ENCODE measurements at places on chromosomes 11 and 22.

DNA sequence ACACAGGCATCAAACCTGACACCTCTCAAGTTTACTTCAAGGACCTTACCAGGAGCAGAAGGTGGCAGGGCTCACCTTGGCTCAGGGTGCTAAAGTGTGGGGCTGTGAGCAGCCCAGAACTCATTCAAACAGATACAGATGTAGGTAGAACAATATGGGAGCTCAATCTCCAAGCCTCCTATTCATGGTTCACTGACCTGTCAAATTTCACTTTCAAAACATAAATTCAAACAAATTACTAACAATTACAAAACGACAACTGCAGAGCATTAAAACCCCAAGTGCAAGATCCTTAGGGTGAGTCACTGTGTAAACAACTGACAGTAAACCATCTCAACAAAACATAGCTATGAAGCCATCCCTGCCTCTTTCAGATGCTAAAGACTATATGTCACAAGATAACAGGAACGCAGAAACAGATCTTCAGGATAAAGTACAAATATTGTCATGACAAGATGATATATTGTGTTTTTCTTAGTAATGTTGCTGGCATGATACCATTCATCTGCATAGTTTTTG is 303.5 kb upstream of the ANO3 start:
- no peak for DNase-seq

- DNase-seq, result no peak
Observed at GRCh38 chr11:86941871-86942599, 13.2 kb downstream of the FZD4 start.

DNA sequence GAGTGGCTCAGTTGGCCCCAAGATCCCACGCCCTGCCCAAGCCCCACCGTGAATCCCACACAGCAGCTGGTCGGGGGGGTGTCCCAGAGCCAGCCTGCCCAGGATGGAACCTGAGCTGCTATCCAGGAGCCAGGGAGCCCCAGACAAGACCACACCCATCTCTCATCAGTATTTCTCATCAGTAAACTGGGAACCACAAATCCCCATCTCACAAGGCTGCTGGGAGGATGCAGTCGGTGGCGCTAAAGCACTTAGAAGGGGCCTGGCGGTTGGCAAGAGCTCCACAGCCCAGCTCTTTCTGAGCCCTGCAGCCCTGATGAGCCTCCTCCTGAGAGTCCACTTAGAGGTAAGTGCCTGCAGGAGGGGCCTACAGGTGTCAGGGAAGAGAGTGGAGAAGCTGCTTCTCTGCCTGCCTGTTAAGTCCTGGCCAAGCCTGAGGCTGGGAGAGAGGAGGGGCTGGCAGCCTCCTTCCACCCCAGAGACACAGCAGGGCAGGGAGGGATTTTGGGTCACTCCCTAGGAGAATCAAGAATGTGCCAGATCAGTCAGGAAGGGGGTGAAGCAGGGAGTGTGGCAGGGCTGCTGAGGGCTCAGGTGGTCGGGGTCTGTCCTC is 6.1 kb downstream of the FADS3 start:
- no peak for DNase-seq

- no peak for DNase-seq
Observed at GRCh38 chr11:20036626-20037335, 123.5 kb downstream of the DBX1 start.

GRCh38 chr11:48124880-48125279 is 91.7 kb upstream of the OR4B1 start:
- DNase-seq, result no peak

DNA sequence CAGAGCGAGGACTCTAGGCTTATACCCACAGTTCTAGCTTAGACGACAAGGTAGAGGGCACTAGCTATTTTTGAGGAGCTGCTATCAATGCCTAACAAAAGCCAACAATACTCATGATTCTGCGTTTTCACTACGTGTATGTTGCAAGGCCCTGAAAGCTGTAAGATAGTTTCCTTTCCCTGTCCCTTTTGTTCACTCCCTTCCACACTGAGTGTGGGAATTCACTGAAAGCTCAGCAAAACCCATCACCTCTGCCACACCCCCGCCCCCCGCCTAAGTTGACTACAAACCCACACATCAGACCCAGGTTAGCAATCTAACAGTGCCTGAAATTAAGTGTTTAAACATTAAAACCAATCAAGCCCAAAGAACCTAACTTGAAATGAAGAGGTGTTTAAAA is 6.2 kb upstream of the LDLRAD3 start:
- DNase-seq, result no peak

Measured in hypothalamus (tissue), 51 donors.